AG09319 (cell line): ENCODE measurements at places on chromosomes 3 and 15.

- DNase-seq, result peak; percentile 24
These were observed 45.4 kb downstream of the SSR3 start for GRCh38 chr3:156509189-156510174.

- no peak for DNase-seq
These were observed 71.0 kb downstream of the TP63 start for GRCh38 chr3:189702066-189702646.

- DNase-seq, result no peak
These were observed 147.1 kb upstream of the ICE2 start for GRCh38 chr15:60626051-60626450.

DNA sequence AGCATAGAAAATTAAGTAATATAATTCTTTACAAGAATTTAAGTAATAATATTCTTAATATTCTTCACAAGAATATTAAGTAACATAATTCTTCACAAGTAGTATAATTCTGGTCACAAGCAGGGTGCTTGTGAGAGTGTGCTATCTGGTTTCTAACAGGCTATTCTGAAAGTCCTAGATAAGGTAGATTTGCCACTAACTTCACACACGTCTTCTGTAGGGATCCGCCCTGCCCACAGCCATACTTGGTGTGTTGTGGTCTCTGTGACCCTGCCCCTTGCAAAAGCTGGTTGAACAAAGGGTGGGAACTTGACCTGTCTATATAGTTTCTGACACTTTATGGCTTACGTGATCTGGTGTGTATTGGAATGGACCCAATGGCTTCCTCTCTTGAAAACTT is 253.4 kb upstream of the MDFIC2 start:
- no peak for DNase-seq

DNA sequence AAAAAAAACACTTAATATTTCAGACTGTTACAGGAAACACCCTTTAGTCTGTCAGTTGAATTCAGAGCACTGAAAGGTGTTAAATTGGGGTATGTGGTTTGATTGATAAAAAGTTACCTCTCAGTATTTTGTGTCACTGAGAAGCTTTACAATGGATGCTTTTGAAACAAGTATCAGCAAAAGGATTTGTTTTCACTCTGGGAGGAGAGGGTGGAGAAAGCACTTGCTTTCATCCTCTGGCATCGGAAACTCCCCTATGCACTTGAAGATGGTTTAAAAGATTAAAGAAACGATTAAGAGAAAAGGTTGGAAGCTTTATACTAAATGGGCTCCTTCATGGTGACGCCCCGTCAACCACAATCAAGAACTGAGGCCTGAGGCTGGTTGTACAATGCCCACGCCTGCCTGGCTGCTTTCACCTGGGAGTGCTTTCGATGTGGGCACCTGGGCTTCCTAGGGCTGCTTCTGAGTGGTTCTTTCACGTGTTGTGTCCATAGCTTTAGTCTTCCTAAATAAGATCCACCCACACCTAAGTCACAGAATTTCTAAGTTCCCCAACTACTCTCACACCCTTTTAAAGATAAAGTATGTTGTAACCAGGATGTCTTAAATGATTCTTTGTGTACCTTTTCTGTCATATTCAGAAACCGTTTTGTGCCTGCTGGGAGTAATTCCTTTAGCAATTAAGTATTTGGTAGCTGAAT is 17.9 kb downstream of the TMEM43 start:
- no peak for DNase-seq

- DNase-seq, result peak; percentile 34
These were observed 17.5 kb downstream of the AQR start for GRCh38 chr15:34951993-34952392.

DNA sequence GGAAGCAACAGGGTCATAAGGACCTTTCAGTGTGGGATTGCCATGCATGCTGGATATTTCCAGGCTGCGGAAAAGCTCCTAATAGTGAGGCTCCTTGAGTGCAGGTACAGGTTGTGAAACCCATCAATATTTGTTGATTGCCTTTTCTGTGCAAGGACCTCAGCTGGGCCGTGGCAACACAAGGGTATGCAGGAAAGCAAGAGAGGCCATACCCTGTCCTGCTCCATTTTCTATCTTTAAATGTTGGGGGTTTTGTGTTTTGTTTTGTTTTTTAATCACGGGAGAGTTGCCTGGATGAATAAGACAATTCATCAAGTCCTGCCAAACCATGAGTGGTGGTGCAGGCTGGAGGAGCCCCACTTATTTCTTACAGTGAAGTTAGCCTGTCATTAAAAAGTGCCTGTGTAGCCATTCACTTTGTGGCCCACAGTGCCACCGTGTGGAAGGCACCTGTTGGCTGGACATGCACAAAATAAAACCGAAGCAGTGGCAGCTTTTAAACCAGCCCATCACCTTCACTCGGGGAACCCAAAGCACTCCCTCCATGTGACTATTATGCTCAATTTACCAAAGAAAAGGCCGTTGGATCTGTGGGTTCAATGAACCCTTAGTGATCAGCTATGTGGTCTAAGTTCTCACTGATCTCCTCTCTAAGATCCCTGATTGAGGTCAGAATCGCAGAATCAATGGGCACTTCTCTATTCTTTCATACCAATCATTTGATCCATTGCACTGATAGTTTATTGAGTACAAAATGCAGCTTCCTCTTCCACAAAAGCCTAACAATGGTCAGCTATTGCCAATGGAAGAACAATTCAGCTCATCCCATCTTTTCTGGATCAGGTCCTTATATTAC is 42.2 kb downstream of the CLDN18 start:
- DNase-seq, result peak; percentile 11

- no peak for DNase-seq
These were observed 285.4 kb upstream of the ROPN1 start for GRCh38 chr3:124277144-124277890.

DNA sequence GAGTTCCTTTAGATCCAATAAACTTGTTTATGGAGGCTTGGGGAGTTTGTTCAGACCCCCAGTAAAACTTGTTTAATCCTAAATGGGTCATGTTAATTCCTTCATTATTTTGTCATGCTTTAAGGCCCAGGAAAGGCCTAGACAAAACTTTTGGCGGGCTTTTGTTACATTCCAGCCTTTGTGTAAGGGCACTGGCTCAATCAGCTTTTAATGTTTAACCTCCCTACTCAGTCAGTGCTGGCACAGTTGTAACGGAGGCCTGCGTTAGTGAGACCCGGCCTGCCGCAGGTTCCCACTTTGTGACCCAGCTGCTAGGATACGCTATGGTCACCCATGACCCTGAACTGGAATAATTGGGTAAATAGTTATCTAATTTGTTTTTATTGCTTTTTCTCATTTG is 59.2 kb downstream of the OXSM start:
- no peak for DNase-seq

GRCh38 chr15:98382139-98382538 is 266.2 kb upstream of the IGF1R start:
- DNase-seq, result no peak

DNA sequence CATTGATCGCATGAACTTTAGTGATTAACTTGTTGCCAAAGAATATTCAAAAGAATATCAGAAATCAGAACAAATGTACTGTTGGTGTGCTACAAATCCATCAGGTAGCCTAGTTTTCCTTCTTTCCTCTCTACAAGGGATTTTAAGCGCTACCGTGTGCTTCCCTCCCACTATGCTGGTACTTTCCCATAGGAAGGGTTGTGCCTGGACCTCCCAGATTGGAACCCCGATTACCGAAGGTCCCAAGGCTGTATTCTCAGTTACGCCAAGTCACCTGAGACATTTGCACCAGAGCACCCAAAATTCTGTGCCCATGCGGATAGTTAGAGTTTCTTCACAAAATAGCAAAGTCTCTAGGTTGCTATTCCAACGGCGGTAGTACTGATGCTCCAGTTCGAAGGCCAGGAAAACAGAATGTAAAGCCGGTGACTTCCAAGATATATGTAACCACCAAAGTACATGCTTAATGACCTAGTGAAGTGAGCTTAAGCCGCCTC is 23.4 kb upstream of the GATM start:
- DNase-seq, result no peak

- DNase-seq, result no peak
These were observed 9.6 kb upstream of the ATP13A3 start for GRCh38 chr3:194496217-194496919.

DNA sequence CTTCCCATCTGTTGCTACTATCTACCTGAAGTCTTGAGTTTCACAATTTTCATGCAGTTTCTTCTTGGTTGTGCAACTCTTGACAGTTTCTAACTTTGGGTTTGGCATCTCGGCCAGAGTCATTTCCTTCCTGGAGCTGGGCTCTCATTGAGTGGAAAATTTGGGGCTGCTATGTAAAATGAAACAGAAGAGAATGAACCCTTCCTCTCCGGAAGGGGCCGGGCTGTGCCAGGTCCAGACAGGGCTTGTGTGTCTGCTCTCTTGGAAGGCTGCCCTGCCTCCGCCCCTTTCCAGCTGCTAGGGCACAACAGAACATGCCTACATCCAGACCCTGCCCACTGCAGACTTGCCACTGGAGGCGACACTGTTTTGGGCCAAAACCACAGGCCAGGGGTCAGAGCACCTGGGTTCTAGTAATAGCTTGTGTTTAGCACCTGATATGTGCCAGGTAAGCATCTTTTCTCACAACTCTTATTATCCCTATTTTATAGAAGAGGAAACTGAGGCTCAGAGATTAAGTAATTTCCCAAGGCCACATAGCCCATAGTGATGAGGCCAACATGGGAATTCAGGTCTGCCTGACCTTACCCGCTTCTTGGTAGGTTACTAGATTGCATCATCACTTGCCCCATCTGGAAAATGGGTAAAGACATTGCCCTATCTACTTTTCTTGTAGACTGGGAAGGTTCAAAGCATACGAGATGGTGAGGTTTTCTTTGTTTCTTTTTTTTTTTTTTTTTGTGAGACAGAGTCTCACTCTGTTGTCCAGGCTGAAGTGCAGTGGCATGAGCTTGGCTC is 25.0 kb downstream of the IRAK2 start:
- DNase-seq, result no peak

DNA sequence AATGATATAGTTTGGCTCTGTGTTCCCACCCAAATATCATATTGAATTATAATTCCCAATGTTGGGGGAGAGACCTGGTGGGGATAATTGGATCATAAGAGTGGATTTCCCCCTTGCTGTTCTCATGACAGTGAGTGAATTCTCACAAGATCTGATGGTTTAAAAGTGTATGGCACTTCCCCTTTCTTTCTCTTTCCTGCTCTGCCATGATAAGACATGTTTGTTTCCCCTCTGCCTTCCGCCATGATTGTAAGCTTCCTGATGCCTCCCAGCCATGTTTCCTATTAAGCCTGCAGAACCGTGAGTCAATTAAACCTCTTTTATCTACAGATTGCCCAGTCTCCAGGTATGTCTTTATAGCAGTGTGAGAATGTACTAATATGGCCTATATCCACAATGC is 126.7 kb upstream of the GMNC start:
- DNase-seq, result no peak

DNA sequence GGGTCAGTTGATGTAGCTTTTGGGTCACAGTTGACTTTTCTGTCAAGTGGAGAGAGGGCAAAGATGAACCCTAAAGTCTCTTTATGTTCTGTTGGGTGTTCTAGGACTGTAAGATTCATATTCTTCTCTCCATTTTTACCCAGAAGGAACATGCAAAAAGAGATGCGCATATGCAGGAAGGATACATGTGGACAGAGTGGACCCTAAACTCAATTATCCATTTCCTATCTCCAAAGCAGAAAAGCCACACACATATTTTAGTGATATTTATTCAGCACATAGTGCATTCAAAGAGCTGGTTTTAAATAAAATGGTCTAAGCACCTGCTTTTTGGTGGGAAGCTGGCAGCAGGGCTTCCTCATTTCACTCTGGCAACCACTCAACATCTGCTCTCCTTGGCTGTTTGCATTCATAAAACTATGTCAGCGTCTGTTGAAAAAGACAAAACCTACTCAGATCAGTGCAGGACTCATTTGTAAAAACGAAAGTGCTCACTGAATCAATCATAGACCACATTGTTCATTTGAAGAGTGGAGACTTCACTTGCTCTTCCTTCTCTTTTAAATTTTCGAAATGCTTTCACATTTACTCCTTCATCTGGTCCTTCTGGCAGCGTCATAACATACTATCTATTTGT is 96.6 kb downstream of the SEMA6D start:
- DNase-seq, result no peak

- DNase-seq, result no peak
These were observed 150.1 kb upstream of the LRRN1 start for GRCh38 chr3:3648988-3649679.

- DNase-seq, result no peak
These were observed 771.6 kb downstream of the DIPK2A start for GRCh38 chr3:144743225-144743668.

- DNase-seq, result no peak
These were observed 20.1 kb downstream of the FAM43A start for GRCh38 chr3:194705761-194706160.
